Peyer's patch (tissue), 4 donors: ENCODE measurements at places on chromosomes 4 and X.

GRCh38 chrX:118726887-118727685 is at the start of gene IL13RA1:
TSS of gene IL13RA1 (plus strand) at chrX:118727606. CDS start at chrX:118727639, 33 bp downstream.
- peak; percentile 83 for DNase-seq

DNA sequence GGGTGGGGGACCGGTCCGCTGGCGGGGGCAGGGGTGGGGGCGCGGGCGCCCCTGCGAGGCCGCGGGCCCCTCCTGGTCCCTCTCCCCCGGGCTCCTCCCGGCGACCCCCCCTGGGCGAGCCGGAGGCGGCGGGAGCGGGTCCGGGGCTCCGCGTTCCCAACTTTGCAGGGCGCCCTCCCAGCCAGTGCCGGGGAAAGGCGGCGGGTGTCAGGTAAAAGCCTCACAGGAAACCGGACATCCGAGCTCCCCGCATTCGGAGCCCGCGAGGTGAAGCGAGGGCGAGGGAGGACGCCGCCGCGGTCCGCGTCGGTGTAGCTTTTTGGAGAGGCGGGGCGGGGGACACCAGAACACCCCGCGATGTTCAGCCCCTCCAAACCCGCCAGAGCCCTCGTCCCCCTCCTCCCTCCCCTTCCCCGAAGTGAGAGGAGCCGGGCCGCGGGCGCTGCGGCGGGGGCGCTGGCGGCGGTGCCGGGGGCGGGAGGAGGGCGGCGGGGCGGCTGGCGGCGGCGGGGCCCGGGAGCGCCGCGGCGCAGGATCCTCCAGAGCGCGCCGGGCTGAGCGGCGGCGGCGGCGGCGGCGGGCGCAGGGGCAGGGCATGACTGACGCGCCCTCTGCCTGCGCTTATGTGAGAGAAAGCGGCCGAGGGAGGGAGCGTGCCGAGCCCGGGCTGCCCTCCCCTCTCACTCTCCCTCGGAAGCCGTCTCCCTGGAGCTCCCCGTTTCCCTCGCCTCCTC is at the start of gene VEGFC:
Gene VEGFC (minus strand): TSS at position 597 of the 734 bp plus-strand sequence. CDS start 611 bp downstream, outside the sequence.
- peak; percentile 51 for DNase-seq

DNA sequence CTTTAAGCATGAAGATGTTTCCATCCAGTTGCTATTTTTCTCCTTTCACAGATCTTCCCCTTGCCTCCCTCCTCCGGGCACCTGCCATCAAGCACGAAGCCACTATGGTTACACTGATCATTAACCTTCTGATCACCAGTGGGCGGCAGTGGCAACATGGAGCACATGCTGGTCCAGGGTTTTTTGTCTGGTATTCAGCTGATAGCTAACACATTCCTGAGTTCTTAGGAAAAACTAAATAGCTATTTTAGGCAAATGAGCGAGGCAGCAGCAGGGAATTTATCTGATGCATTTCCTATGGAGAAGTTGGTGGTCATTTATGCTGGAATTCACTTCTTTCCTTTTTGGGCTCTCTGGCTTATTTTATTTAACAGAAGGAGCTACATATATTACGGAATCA is 22.9 kb downstream of the SHISA3 start:
- DNase-seq, result no peak

- DNase-seq, result peak; percentile 60
Measured at GRCh38 chr4:8537041-8537461, 43.1 kb upstream of the GPR78 start.

- DNase-seq, result peak; percentile 49
Measured at GRCh38 chrX:151359931-151360871, 36.8 kb upstream of the VMA21 start.

DNA sequence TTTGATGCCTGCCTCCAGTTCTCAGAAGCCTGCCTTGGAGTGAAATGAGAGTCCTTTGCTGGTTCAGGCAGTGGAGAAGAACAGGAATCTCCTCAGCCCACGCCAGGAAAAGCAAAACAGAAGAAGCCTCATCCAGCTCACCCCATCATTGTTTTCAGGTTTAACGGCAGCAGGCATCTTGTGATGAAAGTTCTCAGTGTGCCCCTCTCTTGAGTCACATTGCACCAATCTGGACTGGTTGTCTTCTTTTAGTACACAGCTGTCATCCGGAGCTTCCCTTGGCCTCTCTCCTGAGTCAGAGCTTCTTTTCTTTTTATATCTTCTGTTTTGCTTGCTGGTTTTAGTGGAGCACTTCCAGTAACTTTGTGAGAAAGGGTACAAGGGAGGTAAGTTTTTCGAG is 50.9 kb downstream of the TSPAN7 start:
- no peak for DNase-seq

DNA sequence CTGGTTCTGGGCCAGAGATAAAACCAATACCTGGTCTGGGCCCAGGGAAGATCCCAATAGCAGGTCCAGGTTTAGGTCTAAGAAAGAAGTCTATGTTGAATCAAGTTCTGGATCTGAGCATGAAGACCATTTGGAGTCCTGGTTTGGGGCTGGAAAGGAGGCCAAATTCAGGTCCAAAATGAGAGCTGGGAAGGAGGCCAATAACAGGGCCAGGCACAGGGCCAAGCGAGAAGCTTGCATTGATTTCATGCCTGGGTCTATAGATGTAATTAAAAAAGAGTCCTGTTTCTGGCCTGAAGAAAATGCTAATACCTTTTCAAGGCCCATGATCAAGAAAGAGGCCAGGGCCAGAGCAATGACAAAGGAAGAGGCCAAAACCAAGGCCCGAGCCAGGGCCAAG is 3.4 kb downstream of the GPRASP1 start:
- DNase-seq, result no peak

GRCh38 chrX:17298564-17298963 is 76.4 kb upstream of the NHS start:
- DNase-seq, result no peak

GRCh38 chr4:14277505-14277904 is 650.0 kb upstream of the BOD1L1 start:
- DNase-seq, result no peak

DNA sequence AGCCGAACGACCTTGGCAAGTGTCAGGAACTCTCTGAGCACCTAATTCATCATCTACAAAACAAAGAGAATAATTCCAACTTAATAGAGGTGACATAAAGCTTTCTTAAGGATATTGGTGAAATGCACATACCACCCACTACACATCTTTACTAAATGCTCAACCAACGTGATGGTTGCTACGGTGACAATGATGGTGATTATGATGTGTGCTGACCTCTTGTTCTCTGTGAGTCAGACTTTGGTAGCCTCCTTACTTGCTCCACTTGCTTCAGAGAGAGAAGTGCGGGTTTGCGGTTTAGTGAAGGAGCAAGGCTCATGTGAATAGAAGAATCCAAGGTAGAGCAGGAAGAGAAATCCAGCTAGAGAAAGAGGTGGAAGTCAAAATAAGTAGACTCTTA is 52.8 kb upstream of the CLNK start:
- no peak for DNase-seq

- no peak for DNase-seq
Measured at GRCh38 chr4:52091801-52092200, 40.7 kb downstream of the SPATA18 start.

- no peak for DNase-seq
Measured at GRCh38 chr4:42262701-42263490, 110.4 kb upstream of the BEND4 start.

DNA sequence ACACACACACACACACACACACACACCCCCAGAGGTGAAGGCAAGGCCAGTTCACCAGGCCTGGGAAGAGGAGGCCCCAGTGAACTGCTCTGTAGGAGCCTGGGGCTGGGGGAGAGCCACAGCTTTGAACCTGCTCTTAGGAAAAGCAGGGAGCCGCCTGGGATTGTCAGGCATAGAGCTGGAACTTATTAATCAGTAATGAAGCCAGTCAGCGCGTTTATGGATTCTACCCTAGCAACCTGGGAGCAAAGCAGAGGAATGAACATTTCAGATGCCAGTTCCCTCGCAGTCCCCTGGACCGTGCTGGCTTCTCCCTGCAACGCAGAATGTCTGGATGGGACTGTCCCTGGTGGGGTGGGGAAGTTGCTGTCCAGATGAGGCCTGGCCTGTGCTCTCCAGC is 45.3 kb upstream of the DDX3X start:
- no peak for DNase-seq

GRCh38 chr4:108263057-108263456 is 94.3 kb upstream of the LEF1 start:
- no peak for DNase-seq

DNA sequence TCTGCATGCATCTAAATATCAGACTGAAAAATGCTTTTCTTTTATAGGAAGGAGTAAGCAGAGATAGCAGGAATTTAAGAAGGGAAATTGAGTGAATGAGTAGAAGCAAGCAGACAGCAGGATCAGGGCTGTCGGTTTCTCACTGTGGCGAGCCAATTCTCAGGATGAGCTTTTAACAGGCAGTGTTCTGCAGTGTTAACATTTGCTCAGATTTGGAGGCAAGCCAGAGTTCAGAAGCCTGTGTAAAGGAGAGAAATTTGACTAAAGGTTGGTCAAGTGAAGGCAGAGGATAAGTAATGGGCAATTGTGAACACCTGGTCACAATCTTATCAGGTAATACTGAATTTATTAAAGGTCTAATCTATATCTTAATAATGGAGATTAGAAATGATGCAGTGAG is 133.3 kb upstream of the MAGEB16 start:
- no peak for DNase-seq

- no peak for DNase-seq
Measured at GRCh38 chr4:85486425-85487086, 11.6 kb downstream of the ARHGAP24 start.

DNA sequence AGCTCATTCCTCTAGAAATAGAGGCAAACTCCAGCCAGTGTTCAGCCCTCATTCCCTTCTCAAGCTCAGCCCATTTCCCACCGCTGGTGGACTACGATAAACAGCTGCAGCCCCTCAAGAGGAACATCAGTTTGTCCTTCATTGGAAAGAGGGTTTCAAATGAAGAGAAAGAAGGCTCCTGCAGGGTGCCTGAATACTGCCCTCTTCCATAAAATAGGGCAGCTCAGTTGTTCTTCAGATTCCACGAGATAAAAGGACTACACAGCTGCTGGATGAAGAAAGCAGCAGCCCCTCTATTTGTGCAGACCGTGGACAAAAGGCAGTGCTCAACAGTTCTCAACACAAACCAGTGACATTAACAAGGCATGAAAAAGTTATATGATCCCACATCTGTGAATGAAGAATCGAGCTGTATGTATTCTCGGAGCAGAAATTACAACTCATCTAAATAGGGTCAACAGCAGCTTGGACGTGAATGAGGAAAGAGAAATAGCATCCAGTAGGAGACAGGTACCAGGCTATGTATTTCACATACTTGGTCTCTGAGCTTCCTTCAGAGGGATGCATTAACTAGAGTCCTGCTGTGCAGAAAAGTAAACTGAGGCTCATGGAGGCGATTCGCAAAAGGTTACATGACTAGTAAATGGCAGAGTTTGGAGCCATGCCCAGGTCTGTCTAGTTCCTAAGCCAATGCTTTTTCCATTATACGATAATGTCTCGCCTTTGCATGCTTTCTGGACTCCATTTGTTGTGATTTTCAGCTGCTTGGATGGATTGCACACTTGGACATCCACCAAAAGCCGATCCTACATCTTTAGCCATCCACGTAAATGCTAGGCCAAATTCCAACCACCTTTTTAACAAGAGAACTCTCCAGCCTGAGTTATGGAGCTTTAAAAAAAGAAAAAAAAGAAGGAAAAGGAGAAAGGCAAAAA is 301.2 kb upstream of the PPARGC1A start:
- no peak for DNase-seq

DNA sequence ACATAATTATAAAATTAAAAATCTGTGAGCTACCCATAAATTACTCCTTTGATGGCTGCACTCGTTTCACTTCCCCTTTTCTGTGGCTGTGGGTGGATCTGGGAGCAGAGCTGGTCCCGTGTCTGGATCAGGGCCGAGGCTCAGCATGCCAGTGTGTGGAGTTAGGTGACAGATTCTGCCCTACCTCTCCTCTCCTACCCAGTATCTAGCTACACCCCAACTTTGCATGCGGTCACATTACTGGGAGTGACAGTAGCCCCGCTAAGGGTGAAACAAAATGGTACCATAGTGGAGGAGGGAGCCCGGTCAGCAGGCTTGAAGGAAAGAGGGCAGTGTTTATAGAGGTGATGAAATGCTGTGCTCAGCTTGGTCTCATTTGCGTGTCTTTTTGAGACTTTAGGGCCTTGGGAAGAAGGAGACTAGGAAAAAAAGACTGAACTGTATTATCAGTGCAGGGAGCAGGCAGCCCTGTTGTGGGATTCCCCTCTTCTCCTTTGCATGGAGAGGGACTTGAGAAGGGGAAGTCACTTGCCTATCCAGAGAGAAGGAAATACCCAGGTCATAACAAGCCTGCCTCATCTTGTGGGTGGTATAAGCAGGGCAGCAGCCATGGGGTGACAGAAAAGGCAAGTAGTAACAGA is 48.4 kb downstream of the ARHGAP10 start:
- DNase-seq, result no peak

GRCh38 chr4:151887816-151888180 is 127.0 kb upstream of the GATB start:
- DNase-seq, result no peak

GRCh38 chr4:122798101-122798500 is 28.5 kb upstream of the FGF2 start:
- DNase-seq, result no peak

DNA sequence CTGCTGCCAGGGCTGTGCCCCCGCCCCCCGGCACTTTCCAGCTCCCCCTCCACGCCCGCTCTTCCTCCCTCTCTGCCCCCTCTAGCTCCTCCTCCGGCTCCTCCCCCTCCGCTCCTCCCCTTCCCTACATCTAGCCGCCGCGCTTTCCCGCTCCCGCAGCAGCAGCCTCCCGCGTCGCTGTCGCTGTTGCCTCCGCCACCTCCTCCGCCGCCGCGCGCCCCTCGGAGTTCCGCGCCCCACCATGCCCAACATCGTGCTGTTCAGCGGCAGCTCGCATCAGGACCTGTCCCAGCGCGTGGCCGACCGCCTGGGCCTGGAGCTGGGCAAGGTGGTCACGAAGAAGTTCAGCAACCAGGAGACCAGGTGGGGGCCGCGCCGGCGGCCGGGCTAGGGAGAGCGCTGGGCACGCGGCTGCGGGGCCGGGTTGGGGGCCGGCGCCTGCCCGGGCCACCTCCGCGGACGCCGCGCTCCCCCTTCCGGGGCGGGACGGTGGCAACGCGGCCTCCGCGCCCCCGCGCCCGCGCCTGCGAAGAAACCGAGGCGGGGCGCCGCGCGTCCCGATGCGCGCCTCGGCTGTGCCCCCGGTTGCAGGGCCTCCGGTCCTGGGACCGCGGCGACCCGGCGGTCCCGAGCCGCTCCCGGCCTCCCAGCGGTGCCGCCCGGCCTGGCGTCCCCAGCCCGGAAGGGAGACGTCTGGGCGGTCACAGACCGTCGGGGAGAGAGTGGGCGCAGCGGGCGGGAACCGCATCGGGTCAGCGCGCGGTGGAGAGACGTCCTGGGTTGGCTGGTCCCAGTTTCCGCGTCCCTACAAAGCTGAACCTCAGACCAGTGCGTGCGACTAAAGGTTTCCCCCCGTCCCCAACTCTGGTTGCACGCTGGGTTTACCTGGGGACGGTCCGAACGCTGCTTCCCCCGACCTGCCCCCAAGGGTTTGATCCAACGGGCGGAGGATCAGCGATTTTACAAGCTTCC is at the start of gene PRPS2:
Gene PRPS2 (plus strand): TSS at position 156 of the 972 bp plus-strand sequence. CDS start 86 bp downstream, at position 242.
- DNase-seq, result peak; percentile 69

- no peak for DNase-seq
Measured at GRCh38 chr4:173001571-173001970, 167.0 kb upstream of the GALNT7 start.

- DNase-seq, result no peak
Measured at GRCh38 chr4:612749-613125, 12.6 kb upstream of the PDE6B start.

- DNase-seq, result no peak
Measured at GRCh38 chrX:69221239-69222102, 56.2 kb upstream of the PJA1 start.

- no peak for DNase-seq
Measured at GRCh38 chr4:165588534-165589315, 209.9 kb downstream of the CPE start.

GRCh38 chr4:26812049-26812714 is 48.5 kb upstream of the STIM2 start:
- no peak for DNase-seq
